ENCODE measurements at places on chromosomes 2 and 18.

GRCh38 chr2:55918856-55919255 lies 4.7 kb downstream of the EFEMP1 start:
- DNase-seq = no peak

DNA sequence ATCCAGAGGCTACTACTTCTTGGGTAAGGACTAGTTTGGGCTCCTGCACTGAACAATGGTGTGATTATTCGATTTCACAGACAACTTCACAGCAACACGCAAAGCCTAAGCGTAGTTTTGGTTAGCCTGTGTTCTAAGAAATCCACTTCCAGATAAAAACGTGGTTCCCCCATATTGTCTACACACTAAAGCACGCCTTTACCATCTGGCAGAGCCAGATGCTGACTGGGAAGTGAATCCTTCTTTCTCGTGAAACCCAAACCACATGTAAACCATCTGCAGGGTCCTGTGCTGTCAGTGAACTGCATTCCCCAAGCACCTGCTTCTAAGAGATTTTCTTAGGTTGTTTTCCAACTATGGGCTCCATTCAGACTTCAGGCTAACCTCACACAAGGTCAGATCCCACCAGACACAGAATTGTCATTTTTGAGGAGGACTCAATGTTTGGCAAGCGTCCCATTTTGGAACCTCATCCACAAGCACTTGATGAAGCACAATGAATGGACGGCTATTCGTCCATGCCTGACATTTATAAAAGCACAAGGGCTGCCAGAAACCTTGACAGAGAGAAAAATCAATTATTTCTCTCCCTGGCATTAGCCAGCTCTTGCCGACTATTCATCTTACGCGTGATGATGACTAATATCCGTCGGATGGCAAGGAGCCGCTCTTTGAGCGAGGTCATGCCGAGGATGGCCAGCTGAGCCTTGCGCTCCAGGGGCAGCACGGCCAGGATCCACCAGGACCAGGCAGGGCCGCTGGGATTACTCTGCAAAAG lies 38.4 kb downstream of the LONRF2 start:
- no peak for DNase-seq

- no peak for DNase-seq
Observed at GRCh38 chr2:25184254-25184653, 15.9 kb upstream of the POMC start.

DNA sequence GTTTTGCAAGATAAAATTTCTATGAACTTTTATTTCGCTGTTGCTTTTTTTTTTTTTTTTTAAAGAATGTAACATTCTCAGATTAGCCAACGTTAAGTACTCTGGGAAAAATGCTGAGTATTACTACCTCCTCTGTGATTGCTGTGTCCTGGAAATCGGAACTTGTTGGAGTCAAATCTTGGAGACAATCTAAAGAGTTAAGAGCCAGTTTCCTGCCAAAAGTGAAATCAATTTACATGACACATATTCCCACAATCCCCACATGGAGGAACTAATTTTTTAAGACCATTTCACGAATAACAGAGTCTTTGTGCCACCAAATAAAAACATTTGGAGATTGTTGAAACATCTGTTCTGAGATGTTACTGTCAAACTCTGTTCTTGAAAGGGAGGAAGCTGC lies 127.8 kb downstream of the MEP1B start:
- no peak for DNase-seq

GRCh38 chr2:233934524-233934923 lies 17.4 kb downstream of the TRPM8 start:
- DNase-seq = no peak

DNA sequence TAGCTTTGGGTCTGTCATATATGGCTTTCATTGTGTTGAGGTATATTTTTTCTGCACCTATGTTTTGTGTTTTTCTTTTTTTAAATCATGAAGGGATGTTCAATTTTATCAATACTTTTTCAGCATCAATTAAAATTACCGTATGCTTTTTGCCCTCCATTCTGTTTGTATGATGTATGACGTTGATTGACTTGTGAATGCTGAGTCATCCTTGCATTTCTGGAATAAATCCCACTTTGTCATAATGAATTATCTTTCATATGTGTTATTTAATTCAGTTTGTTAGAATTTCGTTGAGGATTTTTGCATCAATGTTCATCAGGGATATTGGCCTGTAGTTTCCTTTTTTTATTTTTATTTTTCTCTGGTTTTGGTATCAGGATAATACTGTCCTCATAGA lies 790.9 kb downstream of the TMEM182 start:
- DNase-seq = no peak

DNA sequence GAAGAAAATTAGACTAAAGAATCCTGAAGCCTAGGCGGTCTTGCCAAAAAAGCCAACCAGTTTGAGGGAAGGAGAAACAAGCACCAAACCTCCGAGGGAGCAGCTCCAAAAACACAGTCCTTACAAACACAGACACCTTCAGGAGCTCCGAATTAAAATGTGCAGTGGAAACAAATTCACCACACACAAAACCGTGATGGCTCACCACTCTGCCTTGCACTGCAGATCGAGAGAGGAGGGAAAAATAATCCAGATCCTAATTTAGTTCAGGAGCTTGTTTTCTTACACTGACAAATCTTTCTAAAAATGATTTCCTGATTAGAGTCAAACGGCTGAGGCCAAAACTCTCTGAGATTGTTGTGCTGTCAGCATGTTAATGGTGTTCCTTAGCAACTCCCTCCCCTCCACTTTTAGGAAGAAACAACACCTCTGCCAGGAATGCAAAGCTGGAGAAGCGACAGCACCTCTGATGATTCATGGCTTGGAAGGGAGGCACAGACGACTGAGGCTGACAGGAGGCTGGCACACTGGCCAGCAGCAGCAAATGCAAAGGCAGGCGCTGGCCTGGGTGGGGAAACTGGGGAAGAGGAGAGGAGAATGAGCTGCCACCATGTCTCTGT lies 249.4 kb upstream of the KLHL29 start:
- DNase-seq = no peak

GRCh38 chr2:43228321-43228751 lies 1.9 kb upstream of the ZFP36L2 start:
- no peak for DNase-seq

DNA sequence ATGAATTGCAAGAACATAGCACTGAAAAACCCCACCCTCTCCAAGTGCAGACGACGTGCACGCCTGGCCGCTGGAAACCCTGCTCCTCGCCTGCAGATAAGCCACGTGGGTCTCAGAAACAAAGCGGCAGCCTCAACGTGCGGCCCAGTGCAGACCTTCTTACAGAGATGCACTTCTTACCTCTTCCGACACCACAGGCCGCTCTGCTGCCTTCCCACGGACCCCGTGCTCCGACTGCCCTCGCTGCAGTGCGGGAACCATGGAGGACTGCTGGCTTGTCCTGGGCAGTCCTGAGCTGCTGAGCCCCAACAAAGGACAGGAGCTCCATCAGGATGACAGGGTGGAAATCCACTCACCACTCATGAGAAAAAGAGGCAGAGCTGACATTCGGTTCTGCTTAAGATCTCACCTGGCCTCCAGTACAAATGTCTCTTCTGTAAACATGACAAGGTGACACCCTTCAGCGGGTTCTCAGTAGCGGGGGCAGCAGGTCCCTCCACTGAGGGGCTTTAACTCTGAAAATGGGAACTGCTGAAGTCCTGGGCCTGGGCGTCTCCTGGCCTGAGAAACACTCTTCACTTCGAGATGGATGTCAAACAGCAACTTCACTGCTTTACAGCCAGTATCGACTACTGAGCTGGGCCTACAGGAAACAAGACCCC lies 6.2 kb downstream of the COPS9 start:
- DNase-seq = no peak

DNA sequence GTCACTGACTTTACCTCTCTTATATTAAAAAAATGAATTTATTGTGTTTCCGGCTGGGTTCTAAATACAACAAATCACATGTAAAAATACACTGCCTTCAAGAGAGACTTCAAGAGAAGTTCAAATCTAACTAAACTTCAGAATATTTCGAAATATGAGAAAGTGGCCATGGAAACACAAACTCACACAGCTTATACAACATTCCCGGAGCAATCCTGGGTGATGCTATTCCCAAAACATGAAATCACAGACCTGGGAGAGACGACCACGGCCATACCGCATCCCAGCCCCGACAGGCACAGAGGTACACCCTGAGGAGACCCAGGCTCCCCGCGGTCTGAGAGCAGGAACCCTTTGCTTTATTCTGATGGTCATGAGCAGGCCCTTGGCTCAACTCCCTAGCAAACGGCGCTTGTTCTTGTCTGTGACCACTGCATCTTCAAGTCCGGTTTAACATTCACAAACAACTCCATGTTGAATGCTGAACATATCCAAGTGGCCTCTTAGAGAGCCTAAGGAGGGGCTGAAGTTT lies 185.4 kb upstream of the REV1 start:
- no peak for DNase-seq

DNA sequence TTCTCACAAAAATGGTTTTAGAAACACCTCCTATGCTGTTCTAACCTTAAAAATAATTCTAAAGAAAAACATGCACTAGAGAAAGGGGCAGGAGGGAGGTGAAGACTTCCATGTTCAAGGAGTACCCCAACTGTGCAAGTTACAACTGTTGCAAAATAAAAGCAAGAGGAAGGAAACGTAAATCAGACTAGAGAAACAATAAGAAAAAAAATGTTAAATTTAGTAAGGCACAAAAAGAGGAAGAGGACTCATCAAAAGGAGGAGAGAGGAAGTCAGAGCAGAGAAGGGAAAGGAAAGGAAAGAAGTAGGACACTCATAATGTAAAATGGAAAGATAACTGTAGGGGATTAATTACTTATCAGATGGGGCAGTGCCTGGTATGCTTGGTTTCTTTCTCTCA lies 34.1 kb downstream of the RAPH1 start:
- DNase-seq = no peak

DNA sequence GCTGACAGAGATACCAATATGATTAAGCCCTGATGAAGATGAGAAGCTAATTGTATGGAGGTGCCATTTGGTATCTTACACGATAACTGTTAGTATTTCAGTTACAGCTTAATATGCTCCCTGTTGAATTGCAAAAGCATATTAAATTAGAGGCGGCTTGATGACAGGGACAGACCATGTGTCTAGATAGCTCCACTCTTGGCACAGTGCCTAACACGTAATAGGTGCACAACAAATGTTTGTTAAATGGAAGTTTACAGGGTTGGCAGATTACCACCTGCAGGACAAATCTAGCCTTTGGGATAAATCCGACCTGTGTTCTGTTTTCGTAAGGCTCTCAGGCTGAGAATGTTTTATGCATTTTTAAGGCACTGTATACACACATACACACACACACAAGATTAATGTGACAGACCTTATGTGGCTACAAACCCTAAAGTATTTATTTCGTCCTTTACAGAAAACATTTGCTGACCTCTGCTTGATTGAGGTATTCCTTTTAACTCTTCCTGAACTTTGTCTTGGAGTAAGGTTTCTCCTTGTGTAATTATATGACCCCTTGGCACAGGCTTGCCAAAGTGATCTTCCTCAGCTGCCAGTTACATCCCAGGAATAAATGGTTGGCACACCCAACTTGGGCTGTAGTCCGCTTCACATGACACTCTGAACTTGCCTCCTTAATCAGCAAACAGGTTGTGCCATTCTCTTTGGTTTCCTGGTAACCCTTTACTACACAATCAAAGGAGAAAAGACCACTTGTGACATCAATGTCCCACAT lies 348.9 kb downstream of the HRH4 start:
- no peak for DNase-seq

DNA sequence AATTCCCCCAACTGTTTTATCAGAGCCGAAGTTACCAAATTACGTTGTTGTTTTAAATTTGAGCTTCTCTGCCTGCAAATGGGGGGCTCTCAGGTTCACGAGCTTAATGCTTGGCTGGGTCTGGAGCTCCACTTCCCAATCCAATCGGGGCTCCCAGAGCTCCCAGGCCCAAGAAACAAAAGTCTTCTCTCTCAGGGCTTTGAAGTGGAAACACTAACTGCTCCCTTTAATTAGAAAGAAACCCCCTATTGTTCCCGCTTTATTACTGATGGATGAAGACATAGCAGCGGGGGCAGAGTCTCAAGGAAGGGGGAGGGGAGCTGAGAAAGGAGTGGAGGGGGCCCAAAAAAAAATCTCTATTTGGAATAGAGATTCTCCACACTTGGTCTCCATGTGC lies 15.6 kb upstream of the PKDCC start:
- no peak for DNase-seq

- no peak for DNase-seq
Observed at GRCh38 chr2:82316586-82316985, 2012.0 kb upstream of the LRRTM1 start.

All from GM10248 (cell line).